ENCODE measurements at places on chromosomes 16 and 17.

DNA sequence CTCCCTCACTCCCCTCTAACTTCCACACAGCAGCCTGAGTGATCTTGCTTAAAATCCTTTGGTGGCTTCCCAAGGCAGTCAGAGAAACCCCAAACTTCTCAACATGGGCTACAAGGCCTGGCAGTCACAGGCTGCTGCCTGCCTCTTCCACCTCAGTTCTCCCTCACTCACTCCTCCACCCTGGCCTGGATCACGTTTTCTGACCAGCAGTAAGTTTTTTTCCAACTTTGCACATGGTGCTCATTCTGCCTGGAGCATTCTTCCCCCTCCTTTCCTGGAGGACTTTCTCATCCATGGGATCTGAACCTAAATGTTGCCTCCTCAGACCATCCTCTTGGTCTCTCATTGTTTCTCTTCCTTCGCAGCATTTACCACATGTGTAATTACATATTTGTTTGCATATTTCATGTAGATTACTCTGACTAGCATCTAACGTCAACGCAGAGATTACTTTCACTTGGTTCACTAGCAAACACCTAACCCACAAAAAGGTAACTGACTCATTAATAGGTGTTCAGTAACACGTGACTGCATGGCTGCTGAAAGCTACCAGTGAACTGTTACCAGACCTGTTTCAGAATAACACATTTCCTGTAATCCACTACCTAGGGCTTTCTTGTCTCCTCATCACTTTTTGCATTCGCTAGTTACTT is 17.1 kb downstream of the GNA13 start:
- DNase-seq: no peak

DNA sequence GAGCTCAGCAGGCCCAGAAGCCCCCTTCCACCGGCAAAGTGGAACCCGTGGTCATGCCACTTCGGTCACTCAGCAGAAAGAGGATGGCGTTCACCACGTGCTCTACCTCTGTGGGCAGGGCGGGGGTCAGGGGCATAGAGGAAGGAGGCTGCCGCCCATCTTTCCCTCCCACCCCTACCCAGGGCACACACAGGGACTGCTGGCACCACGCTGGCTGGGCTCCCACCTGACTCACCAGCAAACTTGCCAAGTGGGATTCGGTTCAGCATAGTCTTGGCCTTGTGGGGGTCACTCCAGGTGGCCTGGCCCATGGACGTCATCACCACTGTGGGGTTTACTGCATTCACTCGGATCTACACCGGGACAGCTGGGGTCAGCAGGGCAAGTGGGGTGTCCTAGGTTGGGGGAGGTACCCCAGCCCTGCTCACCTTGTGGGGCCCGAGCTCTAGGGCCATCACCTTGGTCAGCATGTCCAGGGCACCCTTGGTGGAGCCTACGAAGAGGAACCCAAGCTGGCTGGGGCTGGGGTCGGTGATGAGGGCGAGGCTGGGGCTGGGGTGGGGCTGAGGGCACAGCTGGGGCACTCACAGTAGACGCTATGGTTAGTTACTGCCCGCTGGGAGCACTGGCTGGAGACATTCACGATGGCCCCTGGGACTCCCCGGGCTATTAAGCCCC is 1.4 kb downstream of the DCXR start:
- no peak for DNase-seq

- peak; percentile 45 for DNase-seq
Observed at GRCh38 chr16:56932721-56933619, 1.0 kb downstream of the HERPUD1 start.

DNA sequence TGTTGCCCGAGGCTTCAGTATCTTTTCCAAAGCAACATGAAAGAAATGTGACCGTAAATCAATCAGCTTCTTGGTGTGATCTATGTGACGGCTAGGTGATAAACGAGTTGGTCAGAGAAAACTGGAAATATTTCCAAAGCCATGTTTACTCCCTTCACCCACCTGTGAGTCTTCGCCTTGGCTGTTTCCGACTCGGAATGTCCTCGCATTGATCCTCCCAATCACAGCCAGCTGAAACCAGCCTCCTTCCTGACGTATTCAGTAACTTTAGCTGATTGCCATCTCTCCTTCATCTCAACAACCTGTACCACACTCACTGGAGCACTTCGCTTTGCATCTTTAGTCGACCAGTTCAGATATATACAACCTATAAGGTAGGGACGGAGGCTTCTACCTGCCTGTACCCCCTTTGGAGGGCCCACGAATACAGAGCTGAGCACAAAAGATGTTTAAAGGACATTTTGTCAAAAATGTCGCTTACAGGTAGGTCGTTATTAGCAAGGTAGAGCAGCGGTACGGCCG is 705 bp downstream of the KRABD2 start:
- DNase-seq: no peak

GRCh38 chr17:81083125-81083765 is 48.3 kb downstream of the BAIAP2 start:
- no peak for DNase-seq

GRCh38 chr17:75573540-75573957 is 14.1 kb upstream of the MYO15B start:
- DNase-seq: no peak

GRCh38 chr17:35984140-35984539 is 2.4 kb downstream of the CCL14 start:
- DNase-seq: no peak

Measured in neuronal stem cell (in vitro differentiated cells).